ENCODE measurements at places on chromosomes 5 and 9.

DNA sequence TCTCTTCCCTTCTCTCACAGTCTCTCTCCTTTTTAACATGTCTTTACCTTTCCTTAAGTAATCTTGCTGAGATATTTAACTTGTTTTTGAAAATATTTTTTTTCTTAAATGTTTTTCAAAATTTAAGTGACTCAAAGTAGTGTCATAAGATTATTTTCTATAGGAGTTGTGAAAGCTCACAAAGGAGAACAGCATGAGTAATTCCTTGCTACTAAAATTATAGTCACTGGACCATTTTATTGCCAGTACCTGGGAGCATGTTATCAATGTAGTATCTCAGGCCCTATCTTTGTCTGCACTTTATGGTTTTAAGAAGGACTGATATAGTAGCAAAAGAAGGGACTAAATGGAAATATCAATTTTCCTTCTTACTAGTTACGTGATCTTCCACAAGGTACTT is 181.9 kb downstream of the TMEM232 start:
- no peak for DNase-seq

DNA sequence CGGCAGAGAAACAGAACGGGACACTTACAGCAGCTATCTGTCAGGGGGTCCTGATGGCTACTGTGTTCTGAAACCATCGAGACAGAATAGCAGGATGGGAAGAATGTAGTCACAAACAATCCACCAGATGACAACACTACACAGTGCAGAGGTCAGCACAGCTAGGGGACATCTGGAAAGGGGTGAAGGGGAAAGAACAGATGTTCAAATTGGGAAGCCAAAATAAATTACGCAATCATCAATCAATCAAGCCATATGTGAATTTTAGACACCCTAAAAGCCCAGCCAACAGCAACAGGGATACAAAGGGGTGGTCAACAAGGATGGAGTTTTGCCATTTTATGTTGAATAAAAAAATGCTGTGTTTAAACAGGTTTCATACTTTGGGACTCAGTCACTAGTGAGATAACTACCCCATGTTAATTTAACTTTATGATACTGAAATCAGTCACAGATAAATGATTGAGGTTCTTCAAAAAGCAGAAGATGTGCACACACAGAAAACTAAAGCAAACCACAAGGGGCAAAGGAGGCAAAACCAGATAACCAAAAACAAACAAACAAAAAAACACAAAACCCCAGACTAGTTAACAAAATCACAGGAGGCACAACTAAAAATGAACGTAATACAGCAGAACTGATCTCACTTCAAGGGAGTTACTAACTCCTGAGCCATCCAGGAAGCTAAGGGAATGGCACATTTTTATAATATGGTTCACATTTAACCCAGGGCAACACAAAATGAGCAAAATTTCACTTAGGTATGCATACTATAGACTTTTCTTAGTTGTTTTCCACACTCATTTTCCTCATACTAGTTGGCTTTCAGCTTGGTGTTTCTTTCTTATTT is 65.9 kb downstream of the HABP4 start:
- DNase-seq, result no peak

GRCh38 chr5:96506376-96506775 is 73.3 kb upstream of the PCSK1 start:
- DNase-seq, result no peak

- DNase-seq, result no peak
Measured at GRCh38 chr5:98602534-98603112, 170.8 kb upstream of the RGMB start.

DNA sequence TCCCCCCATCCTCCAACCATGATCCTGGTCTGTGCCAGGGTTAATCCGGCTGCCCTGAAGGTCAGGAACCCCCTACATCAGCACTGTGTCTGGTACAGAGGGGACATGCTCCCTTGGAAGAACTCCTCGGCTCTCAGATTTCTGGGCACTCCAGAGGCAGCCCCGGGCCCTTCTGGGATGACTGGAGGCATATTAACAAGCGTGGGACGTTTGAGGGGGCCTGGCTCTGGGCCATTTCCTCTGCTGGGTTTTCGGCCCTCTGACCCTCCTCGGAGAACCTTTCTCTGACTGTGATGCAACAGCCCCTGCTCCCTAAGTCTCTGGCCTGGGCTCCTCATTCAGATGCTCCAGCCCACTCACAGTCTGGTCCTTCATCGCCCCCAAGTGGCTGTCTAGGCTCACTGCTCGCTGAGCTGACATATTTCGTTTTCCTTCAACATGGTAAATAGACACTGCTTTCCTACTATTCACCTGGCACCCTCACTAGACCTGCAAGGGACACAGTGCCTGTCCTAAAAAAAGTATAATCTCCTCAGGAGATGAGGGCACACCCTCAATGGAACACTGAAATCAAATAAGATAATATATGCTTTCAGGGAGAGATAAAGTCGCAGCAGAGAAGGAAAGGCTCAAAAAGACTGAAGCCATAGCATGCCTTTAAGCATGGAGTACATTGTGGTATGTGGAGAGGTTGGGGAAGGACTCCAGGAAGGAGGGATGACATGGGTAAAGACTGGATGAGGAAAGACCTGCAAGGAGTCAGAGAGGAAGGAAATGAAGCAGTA is 404.7 kb upstream of the TRPC7 start:
- DNase-seq, result peak; percentile 45

Data from pancreas (tissue), 10 donors.